ENCODE measurements at places on chromosomes 3 and 15.

GRCh38 chr15:25832158-25832557 lies 31.0 kb downstream of the ATP10A start:
- DNase-seq = no peak

DNA sequence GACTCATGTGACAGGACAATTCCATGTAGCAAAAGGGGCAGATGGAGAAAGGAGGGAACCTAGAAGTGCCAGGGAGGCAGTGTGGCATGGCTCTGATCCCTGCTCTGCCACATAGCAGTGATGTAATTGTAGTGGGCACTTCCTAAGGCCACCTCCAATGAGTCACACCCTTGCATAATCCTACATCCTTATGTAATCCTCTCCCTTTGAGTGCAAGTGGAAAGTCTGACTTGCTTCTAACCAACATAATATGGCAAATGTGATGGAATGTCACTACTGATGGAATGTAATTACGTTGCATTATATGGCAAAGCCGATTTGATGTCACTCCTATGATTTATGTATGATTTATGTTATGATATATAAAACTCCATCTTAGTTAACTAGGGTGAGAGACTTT lies 72.9 kb upstream of the ATP2C1 start:
- DNase-seq = no peak

GRCh38 chr3:156160647-156161046 lies 40.3 kb downstream of the KCNAB1 start:
- peak; percentile 22 for DNase-seq

GRCh38 chr3:155572085-155572484 lies 172.8 kb downstream of the PLCH1 start:
- DNase-seq = no peak

- no peak for DNase-seq
Observed at GRCh38 chr3:102512734-102513504, 78.1 kb downstream of the ZPLD1 start.

DNA sequence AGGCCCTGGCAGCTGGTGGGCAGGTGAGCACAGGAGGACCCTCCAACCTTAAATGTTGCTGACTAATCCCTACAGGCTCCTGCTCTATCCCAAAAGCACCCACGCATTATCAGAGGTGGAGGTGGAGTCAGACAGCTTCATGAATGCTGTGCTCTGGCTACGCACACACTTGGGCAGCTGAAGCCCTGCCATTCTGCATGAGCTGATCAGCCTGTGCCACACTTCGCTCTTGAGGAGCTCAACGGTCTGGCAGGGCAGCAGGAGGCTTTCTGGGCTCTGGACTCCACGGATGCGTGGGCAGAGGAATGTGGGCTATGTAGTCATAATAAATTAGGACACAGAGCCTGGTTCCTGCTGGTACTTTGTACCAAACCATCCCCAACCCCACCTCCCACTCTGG lies 6.1 kb downstream of the MST1 start:
- no peak for DNase-seq

- no peak for DNase-seq
Observed at GRCh38 chr3:164737174-164737573, 341.1 kb downstream of the SI start.

DNA sequence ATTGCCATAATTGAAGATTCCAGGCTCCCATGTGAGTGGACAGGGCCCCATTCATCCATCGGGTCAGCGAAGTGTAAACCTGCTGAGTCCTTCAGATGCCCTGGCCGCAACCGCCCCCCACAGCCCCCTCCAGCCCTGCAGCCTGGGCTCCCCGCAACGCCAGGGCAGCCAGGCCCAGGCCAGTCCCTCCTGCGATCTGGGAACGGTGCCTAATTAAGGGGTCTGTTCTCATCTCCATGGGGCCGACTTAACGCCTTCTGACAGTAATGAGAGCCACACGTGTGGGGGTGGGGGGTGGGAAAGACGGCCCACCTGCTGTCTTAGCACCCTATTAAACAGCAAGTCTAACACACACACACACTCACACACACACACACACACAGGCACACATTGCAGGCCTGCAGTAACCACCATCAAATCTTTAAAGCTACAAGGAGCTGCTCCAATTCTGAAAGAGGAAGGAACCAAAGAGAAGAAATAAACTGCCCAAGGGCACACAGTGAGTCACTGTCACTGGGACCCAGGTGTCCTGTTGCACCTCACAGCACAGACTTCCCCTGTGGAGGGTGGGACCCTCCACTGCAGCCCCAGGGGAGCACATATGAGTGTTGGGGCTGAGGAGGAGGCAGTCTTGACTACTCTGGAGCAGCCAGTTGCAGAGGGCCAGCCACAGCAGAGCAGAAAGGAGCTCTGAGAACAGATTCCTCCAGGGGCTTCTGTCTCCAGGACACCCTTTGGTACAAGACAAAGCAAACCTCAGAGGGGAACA lies 31.8 kb upstream of the HES1 start:
- no peak for DNase-seq

DNA sequence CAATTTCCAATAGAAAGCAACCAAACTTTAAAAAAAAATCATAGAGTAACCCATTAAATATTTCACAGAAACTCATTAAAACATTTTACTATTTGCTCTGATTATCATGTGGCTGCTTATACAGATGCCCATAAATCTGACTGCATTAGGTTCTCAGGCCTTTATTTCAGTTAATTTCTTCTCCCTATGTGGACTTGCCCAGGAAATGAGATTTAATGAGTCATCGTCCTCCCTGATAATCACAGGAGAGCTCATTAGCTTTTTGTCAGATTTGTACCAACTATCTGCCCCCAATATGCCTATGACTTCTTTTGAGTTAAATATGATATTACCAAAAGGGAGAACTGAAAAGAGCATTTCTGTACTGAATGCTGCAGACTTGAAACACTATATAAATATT lies 168.0 kb downstream of the FOXB1 start:
- DNase-seq = no peak

GRCh38 chr15:89666184-89666857 lies 11.1 kb upstream of the KIF7 start:
- DNase-seq = no peak

- no peak for DNase-seq
Observed at GRCh38 chr3:187763850-187764648, 18.8 kb upstream of the BCL6 start.

GRCh38 chr3:30615615-30616346 lies 9.4 kb downstream of the TGFBR2 start:
- no peak for DNase-seq

- no peak for DNase-seq
Observed at GRCh38 chr15:59266028-59266427, 59.4 kb downstream of the LDHAL6B start.

DNA sequence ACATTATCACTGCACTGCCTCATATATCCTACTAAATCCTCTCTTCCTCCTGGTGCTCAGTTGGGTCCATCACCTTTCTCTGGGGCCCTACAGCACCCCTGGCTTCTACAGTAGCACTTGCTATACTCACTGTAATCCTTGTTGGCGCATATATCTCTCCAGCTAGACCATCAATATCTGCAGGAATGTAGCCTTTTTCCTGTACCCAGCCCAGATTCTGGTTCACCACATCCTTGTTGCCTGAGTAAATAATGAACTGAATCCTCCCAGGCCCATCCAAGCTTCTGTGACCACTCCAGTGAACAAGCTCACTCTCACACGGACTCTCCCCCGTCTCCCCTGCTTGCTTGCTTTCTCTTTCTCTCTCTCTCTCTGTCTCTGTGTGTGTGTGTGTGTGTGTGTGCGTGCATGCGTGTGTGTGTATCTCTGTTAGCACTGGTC lies 62.5 kb upstream of the LIPC start:
- peak; percentile 31 for DNase-seq

DNA sequence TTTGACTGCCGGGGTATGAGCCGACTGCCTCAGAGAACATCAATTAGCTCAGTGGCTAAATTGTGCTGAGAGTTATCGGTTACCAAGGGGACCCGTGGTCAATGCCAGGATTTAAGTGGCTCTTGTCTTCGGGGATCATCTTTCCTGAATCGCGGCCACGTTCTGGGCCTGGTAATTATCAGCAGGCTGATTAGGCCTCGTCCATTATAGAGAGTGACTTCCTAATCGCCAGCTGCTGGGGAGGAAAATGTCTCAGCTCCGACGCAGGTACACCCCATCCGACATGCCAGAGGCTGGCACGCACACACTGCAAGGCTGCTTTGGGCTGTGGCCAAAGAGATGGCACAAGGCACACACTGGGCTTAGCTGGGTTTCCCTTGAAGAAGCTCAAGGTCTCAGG lies 10.6 kb downstream of the TRH start:
- no peak for DNase-seq

GRCh38 chr3:13233487-13234485 lies 160.6 kb upstream of the IQSEC1 start:
- no peak for DNase-seq

GRCh38 chr3:159732172-159733111 lies 256.2 kb upstream of the IL12A start:
- DNase-seq = no peak

GRCh38 chr3:158226429-158226828 lies 116.5 kb downstream of the RSRC1 start:
- DNase-seq = no peak

DNA sequence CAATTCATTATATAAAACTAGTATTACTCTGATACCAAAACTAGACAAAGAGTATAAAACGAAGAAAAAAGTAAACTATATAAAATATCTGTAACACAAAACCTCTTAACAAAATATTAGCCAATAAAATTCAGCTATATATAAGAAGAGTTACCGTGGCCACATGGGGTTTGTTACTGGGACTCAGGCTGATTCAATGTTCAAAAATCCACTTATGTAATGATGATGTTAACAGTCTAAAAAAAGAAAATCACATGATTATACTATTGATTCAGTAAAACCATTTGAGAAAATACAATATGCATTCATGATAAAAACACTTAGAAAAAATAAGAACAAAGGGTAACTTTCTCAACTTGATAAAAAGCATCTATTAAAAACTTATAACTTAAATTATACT lies 18.3 kb downstream of the P2RY1 start:
- no peak for DNase-seq

Data from central memory CD4-positive, alpha-beta T cell (primary cell).